ENCODE measurements at places on chromosomes 7 and 10.
A peak's percentile ranks its signal among the peaks of the same experiment; 100 is the strongest.

GRCh38 chr7:107614425-107614824, 34.4 kb downstream of the BCAP29 start:
- DNase-seq = peak; percentile 70

DNA sequence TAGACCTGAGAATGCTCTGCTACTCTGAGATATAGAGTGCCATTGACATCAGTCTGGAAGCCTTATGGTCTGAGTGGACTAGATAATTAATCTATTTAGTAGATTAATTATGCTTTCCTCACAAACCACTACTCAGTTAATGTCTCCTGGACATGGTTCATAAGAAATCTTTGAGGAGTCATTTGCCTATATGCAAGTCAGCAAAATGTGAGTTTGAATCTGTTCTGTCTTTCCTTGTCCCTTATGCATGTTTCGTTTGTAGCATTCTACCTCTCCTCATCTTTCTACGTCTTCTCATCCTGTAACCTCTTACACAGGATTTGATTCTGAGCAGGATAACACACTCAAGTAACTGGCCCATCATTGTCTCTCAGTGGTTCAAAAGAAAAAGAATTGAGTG, 735.4 kb upstream of the LRRTM3 start:
- no peak for DNase-seq

GRCh38 chr7:101736084-101736483, 81.3 kb upstream of the CUX1 start:
- DNase-seq = no peak

DNA sequence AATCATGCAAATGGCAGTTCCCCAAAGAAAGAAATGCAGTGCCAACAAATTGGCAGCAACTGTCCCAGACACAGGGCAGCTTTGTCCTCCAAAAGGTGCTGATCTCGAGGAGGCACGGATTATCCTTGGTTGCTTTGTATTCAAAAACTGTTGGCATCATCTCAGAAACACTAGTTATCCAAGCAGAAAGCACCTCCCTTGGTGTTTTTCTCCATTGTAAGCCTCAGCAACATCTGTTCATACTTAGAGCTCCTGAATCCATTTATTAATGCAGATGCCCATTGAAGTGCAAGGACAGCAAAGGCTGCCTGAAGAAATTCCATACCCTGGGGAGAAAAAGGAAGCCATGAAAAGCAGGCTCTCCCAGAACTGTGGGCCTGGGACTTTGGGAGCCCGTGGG, 1.1 kb upstream of the NPS start:
- no peak for DNase-seq

DNA sequence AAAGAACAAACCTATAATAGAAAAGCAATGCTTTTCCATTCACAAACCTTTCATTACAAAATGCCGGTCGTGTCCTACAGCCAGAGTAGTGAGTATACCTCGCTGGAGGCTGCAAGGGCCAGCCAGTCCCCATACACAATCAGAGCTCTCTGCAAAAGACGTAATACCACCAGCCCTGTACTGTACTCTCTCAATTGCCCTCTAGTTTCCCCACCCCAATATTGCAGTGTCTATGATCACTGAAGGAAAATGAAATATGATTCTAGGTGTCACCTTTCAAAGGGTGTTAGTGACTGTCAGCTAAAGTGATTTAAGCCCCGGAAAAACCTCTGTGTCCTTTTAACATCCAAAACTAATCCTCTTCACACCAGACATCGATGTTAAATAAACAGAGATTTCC, 24.8 kb downstream of the PLXNA4 start:
- DNase-seq = no peak

DNA sequence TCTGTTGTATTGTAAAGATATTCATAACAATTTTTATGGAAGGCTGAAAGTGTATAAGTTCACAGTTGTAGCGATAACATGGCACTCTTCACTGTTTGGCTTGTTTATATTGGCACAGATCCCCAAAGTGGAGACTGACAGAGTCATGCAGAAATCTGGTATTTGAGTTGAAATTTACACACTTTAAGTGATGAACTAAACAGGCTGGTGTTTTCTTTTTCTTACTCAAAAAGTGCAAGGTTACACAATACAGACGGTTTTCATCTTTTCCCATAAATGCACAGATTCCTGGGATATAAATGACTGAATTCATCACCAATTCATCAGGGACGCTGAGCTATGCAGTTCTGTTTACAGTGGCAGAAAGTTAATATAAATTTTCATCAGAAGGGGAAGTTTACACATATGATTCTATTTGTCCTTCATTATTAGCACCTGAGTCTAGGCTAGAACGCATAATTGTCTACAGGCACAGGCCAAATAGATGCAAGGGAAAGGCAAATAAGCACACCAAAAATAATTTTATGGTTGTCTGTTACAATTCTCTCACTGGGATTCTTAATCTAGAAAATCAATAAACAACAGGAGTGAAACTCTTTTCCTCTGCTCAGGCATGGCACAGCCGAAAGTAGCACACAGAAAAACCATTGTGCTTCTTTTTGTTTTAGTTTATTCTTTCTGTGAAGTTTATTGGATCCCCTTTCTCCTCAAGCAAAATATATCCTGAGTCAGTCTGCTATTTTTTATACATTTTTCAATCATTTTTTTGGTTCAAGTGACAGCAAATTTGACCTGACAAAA, 88.0 kb downstream of the FOXP2 start:
- DNase-seq = no peak

- no peak for DNase-seq
These were observed 158.5 kb downstream of the C7orf25 start for GRCh38 chr7:42753367-42753766.

- peak; percentile 36 for DNase-seq
These were observed 57.2 kb upstream of the ECHDC3 start for GRCh38 chr10:11684717-11685645.

DNA sequence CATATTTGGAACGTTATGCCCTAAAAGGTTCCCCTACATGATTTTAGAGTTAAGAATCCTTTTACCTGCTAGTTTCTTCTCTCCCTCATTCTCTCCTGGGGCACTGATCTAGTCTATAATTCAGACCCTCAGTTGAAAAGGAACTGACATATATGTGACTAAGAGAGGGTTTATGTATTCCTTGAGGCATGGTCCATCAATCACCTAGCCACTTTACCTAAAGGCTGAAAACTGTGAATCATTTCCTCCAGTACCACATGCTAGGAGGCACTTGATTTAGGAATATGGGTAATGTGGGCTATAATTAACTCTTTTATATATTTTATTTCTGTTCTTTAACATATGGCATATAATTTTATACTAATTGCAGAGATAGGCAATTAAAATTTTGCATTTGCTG, 303.5 kb downstream of the BBS9 start:
- no peak for DNase-seq

GRCh38 chr7:128102490-128103291, 71.5 kb upstream of the LRRC4 start:
- no peak for DNase-seq

DNA sequence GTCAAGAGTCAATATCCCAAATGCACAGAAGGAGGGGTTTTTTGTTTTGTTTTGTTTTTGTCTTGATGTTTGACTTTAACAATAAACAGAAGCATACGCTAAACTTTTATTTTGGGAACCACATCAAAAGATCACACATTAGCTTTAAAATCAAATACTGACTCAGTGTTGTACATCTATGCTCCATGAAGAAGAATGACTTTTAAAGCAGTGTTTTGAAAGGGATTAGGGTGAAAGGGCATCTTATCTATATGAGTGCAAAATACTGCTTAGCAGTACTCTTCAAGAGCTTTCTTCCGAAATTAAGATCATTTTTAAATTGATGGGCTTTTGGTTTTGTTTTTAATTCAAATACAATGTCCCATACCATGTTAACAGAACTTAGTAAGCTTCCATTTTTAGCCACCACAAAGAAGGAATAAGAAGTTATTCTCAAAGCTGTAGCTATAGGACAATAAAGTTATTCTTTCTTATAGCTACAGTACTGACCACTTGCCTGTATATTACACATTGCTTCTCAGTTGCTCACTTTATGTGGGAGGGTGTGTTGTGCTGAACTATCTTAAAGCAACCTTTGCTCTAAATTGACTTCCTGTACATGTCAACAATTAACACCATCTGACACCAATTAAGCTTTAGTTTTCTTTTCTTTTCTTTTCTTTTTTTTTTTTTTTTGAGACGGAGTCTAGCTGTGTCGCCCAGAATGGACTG, 144.3 kb upstream of the KAT6B start:
- DNase-seq = peak; percentile 39

- DNase-seq = peak; percentile 50
These were observed 625 bp upstream of the GSTO2 start for GRCh38 chr10:104268405-104268712.

DNA sequence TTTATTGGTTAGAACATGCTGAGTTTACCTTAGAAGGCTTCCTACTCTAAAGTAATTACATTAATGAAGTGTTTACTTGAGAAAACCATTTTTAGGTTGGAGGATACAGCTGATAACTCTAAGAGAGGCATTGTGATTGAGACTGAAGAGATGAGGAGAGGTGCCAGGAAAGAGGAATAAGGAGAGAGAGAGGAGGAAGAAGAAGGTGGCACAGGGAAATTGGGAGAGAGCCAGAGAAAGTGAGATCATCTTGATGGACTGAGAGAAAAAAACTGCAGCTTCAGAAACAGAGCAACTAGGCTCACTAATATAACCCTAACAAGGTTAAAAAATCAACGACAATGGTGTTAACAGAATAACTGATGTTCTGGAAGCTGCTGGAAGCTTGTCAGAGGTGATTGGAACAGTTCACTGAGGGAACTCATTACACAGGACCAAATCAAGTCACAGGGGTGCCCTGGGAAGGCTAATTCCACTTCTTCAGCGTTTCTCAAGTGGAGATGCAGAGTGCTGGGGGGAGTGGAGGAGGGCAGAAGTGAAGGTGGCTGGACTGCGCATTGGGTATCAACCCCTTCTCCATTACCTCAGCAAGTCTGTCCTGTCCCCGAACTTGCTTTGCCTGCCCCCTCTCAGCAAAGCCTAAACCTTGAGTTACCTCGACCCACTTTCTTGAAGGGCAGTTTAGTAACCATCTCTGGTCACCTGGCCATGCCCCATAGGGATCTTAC, 6.9 kb upstream of the SORBS1 start:
- no peak for DNase-seq

DNA sequence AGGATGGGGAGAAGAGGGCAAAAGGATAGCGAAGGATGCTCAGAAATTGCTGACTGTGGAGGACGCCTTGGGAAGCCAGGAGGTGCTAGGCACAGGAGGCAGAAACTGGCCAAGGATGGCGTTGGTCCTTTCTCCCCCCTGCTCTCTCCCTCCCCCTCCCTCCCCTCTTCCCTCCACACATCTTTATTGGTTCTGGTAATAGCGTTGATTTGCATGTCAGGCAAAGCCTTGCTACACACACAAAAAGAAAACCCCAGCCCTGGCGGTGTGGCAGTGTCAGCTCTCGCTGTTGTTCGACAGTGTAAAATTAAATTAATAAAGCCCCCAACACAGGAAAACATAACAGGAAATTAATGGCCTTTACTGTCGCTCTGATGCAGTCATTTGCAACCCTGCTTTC, 47.2 kb downstream of the PAX2 start:
- no peak for DNase-seq

GRCh38 chr10:34538281-34538829, 276.7 kb downstream of the PARD3 start:
- DNase-seq = no peak
